Effector CD4-positive, alpha-beta T cell (primary cell): ENCODE measurements at places on chromosomes 1 and 21.

- no peak for DNase-seq
Measured at GRCh38 chr1:43731867-43732531, 24.7 kb downstream of the ST3GAL3 start.

GRCh38 chr1:159088546-159089183 is 12.1 kb upstream of the AIM2 start:
- DNase-seq, result no peak

DNA sequence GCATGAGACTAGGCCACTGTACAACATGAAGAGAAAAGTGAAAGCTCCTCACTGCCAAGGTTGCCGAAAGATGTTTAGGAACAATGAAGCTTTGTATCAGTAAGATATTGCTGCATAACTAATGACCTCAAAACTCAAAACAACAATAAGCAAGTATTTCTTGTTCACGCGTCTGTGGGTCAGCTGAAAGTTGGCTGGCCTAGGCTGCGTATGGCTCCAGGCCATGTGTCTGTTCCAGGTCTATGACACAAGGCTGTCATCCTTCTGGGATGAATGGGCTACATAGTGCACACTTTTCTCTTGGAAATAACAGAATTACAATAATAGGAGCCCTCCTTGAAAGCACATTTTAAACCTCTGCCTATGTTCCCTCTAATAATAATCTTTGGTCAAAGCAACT is 515.9 kb downstream of the PLPP3 start:
- no peak for DNase-seq

- no peak for DNase-seq
Measured at GRCh38 chr1:169874229-169874628, 19.5 kb downstream of the SCYL3 start.

- no peak for DNase-seq
Measured at GRCh38 chr1:101841824-101842223, 154.9 kb downstream of the OLFM3 start.

- DNase-seq, result no peak
Measured at GRCh38 chr21:37878946-37879660, 37.2 kb downstream of the KCNJ6 start.

- DNase-seq, result no peak
Measured at GRCh38 chr1:228204958-228205357, 2.9 kb upstream of the OBSCN start.

DNA sequence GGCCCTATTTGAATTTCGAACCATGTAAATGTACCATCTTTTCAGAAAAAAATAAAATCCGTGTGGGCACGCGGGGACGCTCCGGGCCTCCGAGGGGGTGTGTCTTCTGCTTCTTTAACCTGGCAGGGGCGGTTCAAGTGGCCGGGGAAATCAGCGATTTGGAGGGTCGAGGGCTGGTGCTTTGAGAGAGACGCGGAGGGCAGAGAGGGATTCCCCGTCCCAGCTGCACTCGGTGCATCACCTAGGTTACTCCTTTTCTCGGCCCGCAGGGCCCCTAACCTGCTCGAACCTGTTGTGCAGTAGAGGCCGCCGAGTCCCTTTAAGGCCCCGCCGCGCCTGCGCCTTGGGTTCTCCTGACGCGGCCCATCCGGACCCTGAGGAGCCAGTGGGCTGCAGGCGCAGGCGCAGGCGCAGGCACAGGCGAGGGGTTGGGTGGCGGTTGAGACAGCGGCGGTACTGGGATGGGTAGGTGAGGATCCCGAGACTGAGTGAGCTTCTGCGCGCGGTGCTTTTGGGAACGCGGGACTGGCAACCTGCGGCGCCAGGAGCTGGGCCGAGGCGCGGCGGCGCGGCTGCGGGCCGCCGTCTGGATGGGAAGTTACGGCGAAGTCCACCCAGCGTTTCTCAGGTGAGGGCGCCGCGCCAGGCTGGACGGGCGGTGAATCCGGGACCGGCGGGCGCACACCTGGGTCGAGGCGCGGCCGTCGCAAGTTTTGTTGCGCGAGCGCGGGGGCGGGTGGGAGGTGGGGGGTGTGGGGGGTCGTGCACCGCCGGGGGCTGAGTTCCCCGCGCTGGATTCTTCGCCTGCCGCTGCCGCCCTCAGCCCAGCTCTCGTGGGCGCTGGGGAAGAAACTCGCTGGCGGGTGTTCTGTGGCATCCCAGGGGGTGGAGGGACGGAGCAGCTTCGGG is at the start of gene NBPF3:
NBPF3 (plus strand) TSS at position 417 of the 909 bp plus-strand sequence. CDS start 4,950 bp downstream, outside the sequence.
- peak; percentile 82 for DNase-seq

DNA sequence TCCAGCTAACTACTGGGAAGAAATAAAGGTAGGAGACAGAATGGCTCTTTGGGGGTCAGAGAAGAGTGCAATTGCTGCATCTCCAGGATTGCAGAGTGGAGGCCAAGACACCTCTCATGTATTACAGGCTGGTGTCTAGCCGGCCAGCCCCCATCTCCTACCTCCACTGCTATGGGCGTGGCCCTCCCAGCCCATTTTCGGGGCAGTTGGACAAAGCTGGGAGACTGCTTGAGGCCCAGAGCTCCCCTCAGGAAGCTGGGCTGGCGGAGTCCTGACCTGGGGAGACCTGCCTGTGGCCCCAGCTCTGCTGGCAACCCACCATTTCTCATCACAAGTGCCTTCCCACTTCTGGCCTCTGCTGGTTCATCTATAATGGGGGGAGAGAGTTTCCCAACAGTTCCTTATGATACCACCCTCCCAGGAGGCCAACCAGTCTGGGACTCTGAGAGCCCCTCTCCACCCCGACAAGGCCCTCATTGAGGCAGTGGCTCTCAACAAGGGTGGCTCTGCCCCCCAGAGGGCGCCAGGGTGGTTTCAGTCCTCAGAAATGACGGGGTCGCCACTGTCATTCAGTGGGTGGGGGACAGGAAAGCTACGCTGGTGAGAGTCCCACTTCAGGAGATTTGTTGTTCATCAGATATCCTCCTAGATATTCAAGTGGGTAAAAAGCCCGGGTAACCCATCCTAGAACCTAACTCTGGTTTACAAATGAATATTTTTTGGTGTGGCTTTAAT is 11.5 kb downstream of the RAP1GAP start:
- DNase-seq, result no peak

DNA sequence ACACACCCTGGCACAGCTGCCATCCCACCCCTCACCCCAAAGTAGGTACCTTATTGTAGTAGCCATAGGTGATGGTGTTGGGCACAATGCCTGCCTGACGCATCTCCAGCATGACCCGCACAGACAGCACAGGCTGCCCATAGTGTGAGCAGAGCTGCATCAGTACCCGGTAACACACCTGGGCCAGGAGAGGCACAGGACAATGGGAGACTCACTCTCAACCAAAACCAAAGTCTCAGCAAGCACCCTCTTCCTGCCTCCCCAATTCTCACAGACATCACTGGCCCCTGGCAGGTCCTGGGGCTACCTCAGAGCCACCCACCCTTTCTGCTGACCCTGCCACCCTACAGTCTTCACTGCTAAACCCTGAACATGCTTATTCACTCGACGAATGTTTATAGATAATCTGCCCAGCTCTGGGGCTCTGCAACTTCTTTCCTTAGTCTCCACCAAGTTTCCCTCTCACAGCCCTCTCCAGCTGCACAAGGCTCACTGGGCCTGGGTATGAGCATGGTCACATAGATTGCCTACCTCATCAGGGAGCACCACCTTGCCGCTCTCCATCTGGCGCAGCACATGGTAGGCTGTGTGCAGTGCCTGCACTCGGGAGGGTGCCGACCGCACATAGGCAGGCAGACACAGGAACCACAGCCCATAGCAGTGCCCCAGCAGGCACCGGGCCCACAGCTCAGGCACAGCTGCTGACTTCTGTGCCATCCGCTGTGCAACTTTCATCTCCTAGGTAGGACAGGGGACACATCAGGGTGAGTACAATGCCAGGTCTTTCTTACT is 10.3 kb downstream of the DENND4B start:
- no peak for DNase-seq

GRCh38 chr1:108831225-108831624 is 25.7 kb downstream of the AKNAD1 start:
- no peak for DNase-seq

GRCh38 chr1:80221319-80221718 is 1214.8 kb upstream of the ADGRL4 start:
- no peak for DNase-seq

GRCh38 chr1:181947441-181947840 is 114.1 kb downstream of the ZNF648 start:
- DNase-seq, result no peak

DNA sequence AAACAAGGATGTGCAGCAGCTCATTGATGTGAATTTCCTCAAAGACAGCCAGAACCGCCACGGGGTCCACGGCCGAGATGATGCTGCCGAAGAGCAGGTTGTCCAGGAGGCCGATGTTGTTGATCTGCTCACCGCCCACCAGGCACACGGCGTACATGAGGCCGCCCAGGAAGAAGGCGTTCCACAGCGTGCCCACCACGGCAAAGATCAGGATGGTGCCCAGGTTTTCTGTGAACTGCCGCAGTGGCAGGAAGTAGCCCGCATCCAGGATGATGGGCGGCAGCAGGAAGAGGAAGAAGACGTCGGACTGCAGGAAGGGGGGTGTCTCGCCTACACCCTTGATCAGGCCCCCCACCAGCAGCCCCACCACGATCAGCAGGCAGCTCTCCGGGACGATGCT is 41.1 kb downstream of the SLC9A1 start:
- DNase-seq, result no peak

DNA sequence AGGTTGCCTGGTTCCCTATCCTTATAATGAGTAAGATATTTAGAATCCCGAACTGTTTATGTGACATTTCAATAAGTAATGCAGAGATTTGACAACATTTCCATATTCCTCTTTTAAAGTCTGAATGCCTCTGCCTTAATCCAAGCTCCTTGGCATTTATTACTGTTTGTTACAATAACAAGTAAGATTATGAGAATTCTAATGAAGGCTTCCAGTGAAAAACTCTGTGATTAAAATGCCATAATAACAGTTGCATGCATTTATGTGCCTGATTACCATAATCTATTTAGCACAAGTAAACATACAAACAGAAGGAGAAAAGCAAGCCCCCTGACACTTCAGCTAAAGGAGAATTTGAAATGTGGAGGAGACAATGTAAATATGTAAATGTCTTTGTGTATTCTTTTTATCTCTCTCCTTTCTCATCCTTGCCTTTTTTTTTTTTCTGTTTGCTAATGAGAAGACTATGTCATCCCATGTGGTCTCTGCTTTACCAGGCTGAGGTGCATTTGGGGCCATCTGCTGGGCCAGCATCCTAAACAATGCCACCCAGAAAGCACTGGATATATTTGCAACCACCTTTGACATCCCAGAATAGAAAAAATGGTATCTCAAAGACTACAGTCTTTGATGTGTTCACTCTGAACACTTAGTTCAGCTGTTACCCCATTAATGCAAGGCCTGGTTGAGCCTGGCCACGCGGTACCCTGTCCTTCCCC is 17.2 kb upstream of the OLIG2 start:
- no peak for DNase-seq

GRCh38 chr1:161848676-161849075 is 82.6 kb downstream of the ATF6 start:
- no peak for DNase-seq

DNA sequence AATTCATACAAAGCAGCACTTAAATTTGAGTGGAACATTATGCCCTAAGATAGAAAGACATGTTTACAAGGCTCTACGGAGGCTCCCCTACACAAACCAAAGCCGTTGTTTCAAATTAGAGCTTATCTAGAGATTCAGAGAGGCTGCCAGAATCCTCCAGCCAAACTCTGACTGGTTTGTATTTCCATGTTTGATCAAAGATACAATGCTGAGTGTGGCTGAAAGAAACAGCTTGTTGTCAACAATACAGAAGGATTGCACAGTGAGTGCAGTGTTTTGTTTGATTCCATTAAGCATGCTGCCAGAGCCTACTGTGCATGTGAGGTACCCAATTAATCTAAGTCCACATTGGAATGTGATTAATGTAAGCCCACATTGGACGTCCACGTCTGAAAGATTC is 402.7 kb downstream of the DISC1 start:
- DNase-seq, result no peak

DNA sequence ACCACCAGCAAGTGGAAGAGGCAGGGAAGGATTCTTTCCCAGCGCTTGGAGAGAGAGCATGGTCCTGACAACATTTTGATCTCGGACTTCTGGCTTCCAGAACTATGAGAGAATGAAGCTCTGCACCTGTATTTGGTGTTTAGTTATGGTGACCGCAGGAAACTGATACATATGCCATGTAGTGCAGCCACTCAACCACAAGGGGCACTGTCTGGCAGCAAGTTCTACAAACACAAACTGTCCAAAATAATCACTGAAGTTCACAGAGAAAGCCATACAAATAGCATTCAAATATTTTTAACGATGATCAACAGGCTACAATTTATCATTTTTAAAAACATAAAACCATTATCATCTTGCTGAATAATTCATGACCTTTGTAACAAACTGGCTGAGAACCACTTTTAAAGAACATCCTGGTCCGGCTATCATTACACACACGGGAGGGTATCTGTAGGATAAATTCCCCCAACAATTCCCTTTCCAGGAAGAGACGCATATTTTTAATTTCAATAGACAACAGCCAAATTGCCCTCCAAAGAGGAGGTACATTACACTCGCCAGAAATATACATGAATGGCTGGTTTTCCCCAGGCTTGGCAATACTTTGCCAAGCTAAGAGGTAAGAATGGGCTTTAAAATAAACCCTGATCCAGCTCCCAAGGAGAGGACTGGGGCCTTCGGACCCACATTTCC is 9.2 kb upstream of the CBR3 start:
- peak; percentile 43 for DNase-seq

DNA sequence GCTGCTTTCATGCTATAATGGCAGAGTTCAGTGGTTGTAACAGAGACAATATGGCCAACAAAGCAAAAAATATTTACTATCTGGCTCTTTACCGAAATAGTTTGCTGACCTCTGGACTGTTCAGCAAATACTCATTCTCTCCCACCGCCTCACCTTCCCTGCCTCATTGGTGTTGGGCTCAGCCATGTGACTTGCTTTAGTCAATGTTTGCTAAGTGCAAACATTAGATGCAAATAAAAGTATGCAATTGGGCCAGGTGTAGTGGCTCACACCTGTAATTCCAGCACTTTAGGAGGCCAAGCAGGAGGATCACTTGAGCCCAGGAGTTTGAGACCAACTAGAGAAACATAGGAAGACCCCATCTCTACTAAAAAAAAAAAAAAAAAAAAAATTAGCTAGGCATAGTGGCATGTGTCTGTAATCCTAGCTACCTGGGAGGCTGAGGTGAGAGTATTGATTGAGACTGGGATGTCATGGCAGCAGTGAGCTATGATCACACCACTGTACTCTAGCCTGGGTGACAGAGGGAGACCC is 55.1 kb downstream of the RPL5 start:
- DNase-seq, result no peak

GRCh38 chr1:77498918-77499317 is 183.5 kb downstream of the ZZZ3 start:
- DNase-seq, result no peak

- no peak for DNase-seq
Measured at GRCh38 chr1:201264072-201264471, 19.2 kb upstream of the PKP1 start.

DNA sequence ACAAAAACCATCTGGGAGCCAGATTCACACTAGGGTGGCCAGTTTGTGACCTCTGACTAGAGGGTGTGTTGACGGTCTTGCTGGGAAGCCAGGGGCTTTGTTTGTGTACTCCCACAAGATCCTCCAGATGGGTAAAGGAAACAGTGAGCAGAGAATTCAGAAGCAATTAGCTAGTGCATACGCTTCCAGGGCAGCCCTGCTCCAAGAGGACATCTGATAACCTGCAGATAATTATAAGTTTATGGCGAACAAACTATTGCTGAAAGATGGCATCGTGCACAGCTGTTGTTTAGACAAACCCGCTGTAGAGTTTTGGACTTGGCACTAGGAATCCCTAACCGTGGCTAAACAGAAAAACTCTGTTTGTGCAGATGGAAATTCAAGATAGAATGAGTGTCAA is 326.4 kb downstream of the TGFB2 start:
- DNase-seq, result no peak

GRCh38 chr1:156692441-156692924 is 12.9 kb downstream of the CRABP2 start:
- no peak for DNase-seq

- no peak for DNase-seq
Measured at GRCh38 chr1:40044110-40044509, 3.6 kb downstream of the CAP1 start.
